ENCODE measurements at places on chromosomes 5 and 9.

- no peak for DNase-seq
Measured at GRCh38 chr9:129989362-129989708, 53.7 kb downstream of the FNBP1 start.

- no peak for DNase-seq
Measured at GRCh38 chr9:105485131-105485530, 37.3 kb downstream of the FSD1L start.

GRCh38 chr9:28267351-28267750, 694.1 kb upstream of the C9orf72 start:
- DNase-seq: no peak

DNA sequence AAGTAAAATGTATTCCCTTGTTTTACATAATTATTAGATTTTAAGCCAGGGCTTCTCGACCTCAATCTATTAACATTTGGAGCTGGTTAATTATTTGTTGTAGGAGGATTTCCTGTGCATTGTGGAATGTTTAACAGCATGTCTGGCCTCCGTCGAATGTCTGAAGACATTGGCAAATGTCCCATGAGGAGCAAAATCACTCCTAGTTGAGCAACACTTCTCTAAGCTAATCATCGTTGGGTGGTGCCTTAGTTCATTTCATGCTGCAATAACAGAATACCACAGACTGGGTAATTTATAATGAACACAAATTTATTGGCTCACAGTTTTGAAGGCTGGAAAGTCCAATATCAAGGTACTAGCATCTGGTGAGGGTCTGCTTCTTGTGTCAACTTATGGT, 13.4 kb upstream of the VPS13A start:
- DNase-seq: no peak

DNA sequence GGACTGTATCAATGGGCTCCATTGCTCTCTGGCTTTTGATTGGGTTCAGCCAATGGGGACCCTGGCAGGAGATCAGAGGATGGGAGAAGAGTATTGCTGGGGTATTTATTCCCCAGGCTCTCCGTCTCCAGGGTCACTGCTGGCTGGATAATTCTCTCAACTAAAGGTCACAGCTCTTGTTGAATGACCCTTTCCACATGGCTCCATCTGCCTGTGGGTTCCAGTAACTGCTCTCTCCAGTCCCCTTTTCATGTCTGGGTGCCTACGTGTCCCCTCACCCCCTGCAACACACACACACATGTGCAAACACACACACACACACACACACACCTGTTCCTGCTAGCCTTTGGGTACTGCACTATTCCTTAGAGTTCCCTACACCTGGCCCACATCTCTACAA, 53.9 kb upstream of the RIC1 start:
- DNase-seq: no peak

DNA sequence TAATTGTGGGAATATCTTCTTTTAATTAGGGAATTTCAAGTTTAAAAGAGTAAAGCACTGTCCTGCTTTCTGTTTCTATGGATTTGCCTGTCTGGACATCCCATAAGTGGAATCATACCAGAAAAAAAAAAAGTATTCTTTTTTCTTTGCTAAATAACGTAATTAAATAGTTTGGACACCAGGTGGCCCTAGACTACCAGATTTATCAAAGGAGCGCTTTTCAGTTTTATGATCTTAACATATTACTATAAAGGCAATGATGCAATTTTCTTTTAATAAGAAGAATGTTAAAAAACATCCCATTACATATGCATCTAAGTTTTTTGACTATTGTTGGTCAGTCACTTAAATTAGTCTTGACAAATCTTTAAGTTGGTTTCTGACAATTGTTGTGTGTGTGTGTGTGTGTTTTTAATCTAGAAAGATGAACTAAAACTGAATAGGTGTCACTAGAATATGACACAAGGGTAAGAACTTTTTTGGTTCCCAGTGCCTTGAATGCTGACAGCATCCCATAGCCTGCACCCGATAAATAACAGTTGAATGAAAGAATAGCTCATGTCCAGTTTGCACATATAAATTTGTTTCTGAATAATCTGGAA, 49.5 kb downstream of the C5orf22 start:
- peak; percentile 59 for DNase-seq

DNA sequence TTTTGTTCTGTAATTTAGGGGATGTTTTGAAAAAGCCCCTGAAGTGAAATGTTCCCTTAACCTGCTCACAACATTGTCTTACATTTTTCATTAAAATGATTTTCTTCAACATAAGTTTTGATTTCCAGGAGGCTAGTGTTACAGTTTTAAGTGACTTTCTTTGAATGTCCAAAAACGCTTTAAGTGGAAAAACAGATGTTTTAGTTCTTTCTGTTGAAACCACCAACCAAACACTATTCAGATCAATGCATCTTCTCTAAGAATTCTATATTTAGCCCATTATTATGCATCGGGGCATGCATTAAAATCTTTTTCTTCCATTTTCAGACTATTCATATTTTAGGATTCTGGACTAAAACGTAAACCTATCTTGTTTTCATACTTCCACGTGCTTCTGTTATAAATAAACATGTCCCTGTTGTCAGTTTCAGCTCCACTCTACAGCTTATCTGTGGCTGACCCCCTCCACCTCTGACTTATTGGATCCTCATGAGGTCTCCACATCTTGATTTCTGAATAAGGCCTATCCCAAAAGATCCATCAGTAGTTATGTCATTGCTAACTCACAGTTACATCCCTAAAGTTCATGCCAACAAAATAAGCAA, 882.3 kb upstream of the SEMA6A start:
- DNase-seq: no peak

- no peak for DNase-seq
Measured at GRCh38 chr5:50853151-50853550, 186.7 kb downstream of the PARP8 start.

- no peak for DNase-seq
Measured at GRCh38 chr9:119435076-119435475, 65.8 kb upstream of the BRINP1 start.

DNA sequence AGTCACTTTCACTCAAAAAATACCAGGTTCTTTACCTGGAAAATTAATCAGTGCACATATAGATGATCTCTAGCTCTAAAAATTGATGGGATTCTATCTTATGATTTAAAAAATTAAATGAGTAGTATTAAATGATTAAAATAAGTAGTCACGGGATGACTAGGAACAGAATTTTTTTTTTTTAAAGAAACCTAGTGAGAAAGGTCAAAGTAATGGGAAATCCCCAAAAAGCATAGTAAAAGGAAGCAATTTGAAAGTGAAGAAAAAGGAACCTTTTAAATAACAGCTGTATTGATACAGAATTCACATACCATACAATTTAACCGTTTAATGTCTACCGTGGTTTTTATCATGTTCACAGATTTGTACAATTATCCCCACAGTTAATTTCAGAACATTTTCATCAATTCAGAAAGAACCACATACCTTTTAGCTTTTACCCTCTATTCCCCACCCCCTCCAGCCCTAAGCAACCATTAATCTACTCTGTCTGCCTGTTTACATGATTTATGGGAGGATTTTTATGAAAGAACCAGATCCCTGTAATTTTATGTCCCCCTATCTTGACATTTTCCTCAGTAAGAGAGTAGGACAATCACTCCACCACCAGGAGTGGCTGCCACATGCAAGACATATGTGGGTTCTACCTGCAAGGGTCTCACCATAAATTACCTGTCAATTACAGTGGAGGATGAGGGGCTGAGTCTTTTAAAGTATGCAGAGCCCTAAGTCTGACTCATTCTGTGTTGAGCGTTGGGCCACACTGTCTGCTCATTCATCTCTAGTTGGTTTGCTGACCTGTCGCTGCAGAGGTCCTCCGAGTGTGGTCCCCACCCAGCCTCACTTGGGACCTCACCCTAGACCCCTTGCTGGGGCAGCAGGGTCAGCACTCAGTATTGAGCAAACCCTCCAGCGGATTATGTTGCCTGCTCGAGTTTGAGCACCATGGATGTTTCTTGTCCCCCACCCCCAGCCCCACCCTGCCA, 16.0 kb downstream of the ANKRD33B start:
- no peak for DNase-seq

GRCh38 chr5:124421584-124421983, 324.9 kb downstream of the ZNF608 start:
- DNase-seq: no peak

DNA sequence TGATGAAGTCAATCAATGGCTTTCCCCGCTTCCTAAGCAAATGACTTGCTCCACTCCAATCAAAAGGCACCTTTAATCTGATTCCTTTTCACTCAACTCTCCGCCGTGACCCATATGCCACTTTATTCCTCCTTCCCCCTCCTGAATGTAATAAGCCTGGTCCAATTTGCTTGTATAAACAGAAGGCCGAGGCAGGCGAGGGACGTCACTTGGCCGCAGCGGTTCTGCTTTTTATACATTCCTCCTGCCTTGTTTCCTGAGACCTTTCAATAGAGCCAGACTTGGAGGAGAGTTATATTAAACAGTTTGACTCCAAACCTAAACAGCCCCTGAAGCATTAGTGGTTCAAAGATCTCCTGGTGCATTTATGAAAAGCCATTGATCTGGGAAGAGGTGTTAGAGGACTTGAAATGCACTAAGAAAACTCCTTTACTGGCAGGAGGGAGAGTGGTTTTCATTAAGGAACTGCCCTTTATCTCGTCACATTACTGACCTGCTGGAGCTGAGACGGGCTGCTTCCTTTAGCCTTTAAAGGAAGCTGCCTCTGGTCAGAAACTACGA, 273.4 kb downstream of the SLIT3 start:
- no peak for DNase-seq

- no peak for DNase-seq
Measured at GRCh38 chr5:149387982-149388381, 8.9 kb upstream of the IL17B start.

DNA sequence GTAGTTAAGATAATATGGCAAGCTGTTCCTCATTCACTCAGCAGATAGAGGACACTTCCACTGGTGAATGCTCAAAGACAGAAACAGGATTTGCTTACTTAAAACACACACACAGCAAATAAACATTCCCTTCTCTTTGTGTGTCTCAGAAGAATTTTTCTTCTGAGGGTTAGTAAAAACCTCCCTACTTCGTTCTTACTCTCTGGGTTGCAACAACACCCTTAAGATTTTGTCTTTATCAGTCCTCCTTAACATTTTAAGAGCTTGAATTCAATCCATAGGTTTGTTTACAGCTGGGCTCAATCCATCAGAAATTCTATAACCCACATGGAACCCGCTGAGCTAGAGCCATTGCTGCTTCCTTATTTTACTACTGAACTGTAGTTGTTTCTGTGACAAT, 237.4 kb upstream of the PIK3R1 start:
- DNase-seq: no peak

DNA sequence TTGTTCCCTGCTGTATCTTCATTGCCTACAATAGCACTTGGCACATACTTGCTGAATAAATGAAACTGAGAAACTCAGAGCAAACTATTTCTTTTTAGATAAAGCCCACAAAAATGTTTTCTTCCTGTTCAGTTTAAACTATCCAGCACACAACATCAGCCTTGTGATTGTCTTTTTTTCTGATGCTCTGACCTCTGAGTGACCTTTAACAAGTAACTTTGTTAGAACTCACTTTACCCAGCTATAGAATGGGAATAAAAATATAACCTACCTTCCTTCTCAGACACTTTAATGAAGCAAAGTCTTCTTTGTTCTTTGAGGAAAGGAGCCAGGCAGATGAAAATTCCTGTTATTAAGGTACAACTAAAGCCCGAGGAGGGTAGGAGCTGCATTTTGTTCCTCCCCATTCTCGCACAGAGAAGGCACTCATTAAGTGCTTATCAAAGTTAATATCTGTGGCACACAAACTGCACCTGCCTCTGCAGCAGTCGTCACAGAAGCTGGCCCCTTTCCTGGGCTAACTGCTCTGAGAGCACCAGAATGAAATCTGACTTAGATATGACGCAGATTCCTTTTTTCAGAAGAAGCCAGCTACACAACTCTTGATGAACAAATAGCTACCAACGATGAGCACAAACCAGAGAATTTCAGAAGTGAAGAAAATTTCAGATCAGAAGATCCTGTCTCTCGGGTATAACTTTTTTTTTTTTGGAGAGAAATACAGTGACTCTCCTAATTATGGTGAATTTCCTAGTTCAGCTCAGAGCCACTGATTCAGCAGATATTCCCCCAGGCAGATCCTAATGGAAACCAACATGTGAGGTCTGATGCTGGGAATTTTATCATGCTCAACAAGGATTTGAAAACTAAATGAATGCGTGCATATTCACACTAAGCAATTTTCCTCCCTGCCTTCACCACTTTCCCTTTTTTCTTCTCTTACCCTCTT, 31.0 kb upstream of the NR3C1 start:
- DNase-seq: no peak

DNA sequence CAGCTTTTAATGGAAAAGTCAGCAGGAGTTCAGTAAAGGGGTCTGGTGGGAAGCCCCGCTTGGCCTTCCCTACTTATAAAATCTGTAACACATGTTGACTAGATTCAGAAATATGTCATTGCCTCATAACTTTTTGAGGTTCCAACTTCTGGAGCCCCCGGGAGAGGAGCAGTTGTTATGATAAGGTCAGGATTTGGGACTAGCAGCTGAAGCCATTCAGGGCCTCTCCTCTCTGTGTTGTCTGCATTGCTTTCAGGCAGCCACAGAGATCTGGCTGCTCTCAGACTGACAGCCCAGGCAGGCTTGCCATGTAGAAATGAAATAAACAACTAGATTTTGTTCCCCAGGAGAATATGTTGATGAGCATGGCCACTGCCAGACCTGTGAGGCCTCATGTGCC, 167.1 kb downstream of the RFK start:
- DNase-seq: no peak

- DNase-seq: no peak
Measured at GRCh38 chr5:15606197-15606596, 106.2 kb downstream of the FBXL7 start.

DNA sequence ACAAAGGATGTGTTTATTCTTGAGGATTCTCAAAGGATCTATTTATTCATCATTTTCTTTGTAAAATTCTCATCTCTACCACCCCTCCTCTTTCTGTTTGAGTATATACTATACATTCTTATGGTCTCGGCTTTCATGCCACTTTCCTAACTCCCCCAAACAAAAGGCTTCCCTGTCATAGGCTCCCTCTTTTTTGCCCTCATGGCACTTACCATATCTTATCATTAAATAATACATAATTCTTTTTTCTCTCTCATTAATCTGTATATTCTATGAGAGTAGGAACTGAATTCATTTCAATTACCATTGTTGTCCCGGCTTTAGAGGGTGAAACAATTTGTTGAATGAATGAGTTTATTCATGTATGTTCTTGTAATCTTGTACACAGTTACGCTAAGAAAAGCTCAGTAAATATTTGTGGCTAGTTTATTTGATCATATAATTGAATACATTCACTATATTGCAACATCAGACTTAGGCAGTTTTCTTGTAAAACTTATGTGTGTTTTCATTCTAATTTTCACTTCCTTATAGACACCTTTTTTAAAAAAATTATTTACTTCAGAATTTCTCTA, 254.6 kb downstream of the EDIL3 start:
- DNase-seq: no peak

GRCh38 chr9:105065098-105066088, 137.4 kb upstream of the ABCA1 start:
- DNase-seq: peak; percentile 84

DNA sequence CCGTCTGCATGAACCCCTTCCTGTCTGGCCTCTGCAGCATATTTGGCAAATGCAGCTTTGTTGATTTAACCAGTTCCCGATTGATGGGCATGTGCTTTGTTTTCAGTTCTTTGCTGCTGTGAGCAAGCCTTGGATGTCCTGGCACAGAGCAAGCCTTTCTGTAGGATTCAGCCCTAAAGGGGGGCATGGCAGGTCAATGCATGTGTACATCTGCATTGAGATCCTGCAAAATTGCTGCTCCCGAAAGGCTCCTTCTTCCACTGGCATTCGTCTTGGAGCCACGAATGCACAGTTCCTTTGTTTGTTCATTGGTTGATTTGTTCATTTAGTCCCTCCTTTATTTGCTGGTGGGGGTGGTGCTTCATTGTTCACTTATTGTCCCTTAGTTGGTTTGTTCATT, 34.8 kb downstream of the COL5A1 start:
- DNase-seq: no peak
